Endodermal cell (in vitro differentiated cells): ENCODE measurements at places on chromosomes 16 and 17. TPM values are rescaled to one million over a fixed set of nuclear protein-coding genes. Genes with fewer than 3 reads are reported as not detected.
A peak's percentile ranks its signal among the peaks of the same experiment; 100 is the strongest.

The SDR42E2 gene
- total RNA-seq: not detected in 3 replicates

The PNMT gene
- total RNA-seq: 0.55 TPM in 1 of 3 replicates, not detected in the others

DNA sequence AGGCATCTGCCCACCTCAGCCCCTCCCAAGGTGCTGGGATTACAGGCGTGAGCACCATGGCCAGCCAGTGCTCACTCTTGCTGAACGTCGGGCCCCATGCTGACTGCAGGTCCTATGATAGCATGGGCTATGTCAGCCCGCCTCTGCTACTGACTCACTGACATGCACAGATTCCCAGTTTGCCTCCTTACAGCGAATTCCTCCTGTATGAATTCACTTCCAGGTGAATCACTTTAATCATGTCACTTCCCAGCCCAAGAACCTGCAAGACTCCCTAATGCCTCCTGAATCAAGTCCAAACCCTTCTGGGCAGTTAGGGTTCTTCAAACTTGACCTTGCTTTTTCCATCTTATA is 16.1 kb upstream of the UBTF start:
- DNase-seq: no peak

DNA sequence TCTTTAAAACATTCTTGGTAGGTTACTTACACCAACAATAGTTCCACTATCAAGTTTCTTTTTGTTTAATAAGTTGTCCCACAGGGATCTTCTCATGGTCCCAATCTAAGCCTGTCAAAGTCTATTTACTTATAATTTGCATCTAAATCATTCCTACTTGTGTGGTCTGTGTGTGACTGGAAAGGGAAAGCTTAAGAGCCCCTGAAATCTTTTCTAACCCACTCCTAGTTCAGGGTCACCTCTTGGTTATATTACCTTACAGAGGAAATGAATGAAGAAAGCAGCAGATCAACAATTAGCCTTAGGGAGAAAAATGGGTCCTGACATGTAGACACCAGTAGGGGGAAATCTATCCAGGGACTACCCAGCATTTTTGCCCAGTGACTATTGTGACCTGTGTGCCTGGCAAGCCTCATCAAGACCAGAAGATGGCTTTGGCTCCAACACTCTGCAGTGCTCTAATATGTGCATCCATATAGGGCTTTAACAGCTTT is 110.4 kb upstream of the HAS3 start:
- DNase-seq: peak; percentile 61

- DNase-seq: no peak
Measured at GRCh38 chr17:76848670-76849069, 19.5 kb upstream of the MGAT5B start.

GRCh38 chr16:4795828-4796572 is 831 bp downstream of the SMIM22 start:
- DNase-seq: no peak

DNA sequence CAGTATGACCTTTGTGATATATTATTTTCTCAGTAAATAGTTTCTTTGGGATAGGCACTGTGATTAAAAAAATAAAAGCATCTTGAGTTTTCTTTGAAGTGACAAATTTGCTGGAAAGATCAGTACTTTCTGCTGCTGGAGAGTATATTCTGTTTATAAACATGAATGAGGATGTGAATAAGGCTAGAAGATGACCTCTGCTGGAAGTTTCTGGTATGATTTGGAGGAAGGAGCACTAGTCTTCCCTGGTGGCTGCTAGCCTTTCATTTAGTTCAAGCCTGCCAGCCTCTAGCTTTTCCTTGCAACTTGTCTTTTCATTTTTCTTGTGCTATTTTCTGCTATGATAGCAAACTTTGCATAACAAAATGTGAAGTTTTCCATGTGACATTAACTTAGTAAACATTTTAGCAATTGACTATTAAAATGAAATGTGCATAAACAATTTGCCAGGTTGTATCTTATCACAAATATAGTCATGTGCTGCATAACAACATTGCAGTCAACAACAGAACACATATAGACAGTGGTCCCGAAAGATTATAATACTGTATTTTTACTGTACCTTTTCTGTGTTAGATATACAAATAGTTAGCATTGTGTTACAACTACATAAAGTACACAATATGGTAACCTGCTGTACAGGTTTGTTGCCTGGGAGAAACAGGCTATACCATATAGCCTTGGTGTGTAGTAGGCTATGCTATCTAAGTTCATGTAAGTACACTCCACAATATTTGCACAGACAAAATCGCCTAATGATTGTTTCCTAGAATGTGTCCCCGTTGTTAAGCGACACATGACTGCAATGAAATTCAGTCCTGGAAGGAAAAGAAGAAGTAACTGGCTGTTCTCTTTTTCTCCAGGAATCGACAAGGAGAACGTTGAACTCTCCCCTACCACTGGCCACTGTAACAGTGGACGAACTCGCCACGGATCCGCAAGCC is 18.1 kb upstream of the RAB11FIP4 start:
- no peak for DNase-seq

DNA sequence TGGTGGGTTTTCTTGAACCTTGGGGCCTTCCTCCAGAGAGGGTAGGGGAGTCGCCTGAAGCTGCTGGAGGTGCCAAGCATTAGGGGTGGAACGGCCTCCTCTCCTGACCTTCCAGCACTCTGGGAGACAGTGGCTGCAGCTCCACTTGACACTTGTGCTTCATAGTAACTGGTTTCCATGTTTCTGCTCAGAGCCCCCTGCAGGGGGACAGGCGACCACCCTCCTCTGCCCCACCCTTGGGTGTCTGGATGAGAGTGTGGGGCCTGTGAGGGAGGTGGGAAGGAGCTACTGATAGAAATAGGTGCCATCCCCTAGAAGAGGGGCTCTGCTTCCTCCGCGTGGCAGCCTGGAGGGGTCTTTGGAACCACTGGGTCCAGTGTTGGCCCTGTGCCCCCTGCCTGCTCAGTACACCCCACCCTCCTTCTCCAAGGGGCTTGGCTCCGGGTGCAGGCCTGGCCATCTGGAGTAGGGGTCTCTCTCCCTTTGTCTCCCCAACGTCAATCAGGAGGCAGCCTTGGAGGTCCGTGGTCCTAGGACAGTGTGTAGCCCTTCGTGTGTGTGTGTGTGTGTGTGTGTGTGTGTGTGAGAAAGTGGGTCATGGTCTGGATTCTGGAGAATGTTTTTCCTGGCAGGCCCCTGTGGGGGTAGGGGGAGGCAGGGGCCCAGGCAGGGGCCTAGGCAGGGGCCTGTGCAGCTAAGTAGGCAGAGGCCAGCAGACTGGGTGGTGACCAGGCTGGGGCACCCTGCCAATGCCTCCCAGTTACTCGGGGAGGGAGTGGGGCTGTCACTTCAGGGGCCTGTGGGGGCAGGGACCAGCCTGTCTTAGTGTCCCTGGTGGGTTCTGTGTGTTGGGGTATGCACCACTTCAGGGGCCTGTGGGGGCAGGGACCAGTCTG is 4.9 kb downstream of the LASP1 start:
- DNase-seq: peak; percentile 53
